ENCODE measurements at places on chromosomes 4 and X.

- peak; percentile 78 for DNase-seq
Measured at GRCh38 chrX:23902419-23902818, 5.3 kb downstream of the APOO start.

- peak; percentile 0 for DNase-seq
Measured at GRCh38 chrX:69361311-69361845, 142.7 kb upstream of the NALF2 start.

GRCh38 chrX:153633607-153634180, 13.3 kb upstream of the DUSP9 start:
- DNase-seq: no peak

- DNase-seq: no peak
Measured at GRCh38 chrX:10936976-10937375, 174.2 kb upstream of the HCCS start.

- no peak for DNase-seq
Measured at GRCh38 chrX:86121916-86122315, 26.3 kb upstream of the DACH2 start.

GRCh38 chrX:48781705-48782104, 4.7 kb upstream of the GATA1 start:
- no peak for DNase-seq

DNA sequence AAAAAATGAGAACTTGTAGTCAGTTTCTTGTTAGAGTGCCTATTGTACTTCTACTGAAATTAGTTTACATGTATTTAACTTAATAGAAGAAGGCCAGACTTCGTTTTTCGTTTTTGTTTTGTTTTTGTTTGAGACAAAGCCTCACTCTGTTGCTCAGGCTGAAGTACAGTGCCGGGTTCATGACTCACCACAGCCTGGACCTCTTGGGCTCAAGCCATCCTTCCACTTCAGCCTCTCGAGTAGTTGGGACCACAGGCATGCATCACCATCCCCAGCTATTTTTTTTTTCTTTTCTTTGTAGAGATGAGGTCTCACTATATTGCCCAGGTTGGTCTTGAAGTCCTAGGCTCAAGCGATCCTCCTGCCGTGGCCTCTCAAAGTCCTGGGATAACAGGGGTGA, 793.9 kb downstream of the ADGRL3 start:
- DNase-seq: peak; percentile 17

DNA sequence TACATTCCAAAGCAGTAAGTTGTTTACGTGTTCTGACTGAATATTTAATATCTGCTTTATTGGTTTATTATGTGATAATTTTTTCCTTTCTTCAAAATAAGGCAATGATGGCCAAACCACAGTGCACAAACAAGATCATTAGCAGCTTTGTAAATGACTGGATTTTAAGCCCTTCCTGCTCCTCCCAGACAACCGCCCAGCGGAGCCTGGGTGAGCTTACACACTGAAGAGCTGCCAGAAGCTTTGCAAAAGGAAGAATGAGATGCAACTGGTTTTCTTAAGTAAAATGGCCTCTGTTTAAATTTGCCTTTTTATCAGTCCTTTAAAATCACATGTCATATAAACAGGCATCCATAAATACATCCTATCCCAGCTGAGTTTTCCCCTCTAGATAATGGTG, 52.2 kb downstream of the SPARCL1 start:
- DNase-seq: no peak

GRCh38 chrX:47556045-47556623, 4.9 kb upstream of the ARAF start:
- peak; percentile 93 for DNase-seq

DNA sequence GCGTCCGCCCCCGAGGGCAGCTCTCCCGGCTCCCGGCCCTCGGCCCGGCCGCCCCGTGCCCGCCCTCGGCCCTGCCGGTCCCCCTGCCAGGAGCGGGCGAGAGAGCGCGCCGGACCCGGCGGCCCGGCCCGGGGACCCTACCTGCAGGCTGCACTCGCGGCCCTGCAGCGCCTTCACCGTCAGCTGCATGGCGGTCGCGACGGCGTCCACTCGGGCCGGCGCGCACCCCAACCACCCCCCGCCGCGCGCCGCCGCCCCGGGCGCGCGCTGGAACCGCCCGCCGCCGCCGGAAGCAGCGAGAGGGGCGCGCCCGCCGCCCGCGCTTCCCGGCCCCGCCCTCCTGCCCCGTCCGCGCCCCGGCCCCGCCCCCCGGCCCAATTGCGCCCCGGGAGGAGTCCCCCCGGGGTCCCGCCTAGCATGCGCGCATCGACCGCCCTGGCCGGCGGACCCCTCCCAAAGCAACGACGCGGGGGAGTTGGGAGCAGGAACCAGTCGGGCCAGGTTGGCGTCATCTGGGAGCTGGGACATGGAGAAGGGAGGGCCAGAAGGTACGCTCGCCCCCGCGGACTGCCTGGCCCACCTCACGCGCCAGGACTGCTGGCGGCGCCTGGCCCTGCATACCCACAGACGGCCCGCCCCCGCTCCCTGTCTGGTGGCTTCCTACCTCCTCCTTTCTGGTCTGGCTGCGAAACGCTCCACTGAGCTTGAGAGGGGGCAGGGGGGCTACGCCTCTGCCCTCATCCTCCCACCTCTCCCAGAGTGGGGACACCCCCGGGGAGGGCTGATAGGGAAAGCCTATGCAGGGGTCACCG, at the start of gene UBL4A:
Gene UBL4A, minus strand, starts transcription at position 220 of the 812 bp plus-strand sequence. Its CDS starts 31 bp downstream, at position 189.
- peak; percentile 67 for DNase-seq

- peak; percentile 81 for DNase-seq
Measured at GRCh38 chrX:154734061-154734781, 16.7 kb downstream of the GAB3 start.

DNA sequence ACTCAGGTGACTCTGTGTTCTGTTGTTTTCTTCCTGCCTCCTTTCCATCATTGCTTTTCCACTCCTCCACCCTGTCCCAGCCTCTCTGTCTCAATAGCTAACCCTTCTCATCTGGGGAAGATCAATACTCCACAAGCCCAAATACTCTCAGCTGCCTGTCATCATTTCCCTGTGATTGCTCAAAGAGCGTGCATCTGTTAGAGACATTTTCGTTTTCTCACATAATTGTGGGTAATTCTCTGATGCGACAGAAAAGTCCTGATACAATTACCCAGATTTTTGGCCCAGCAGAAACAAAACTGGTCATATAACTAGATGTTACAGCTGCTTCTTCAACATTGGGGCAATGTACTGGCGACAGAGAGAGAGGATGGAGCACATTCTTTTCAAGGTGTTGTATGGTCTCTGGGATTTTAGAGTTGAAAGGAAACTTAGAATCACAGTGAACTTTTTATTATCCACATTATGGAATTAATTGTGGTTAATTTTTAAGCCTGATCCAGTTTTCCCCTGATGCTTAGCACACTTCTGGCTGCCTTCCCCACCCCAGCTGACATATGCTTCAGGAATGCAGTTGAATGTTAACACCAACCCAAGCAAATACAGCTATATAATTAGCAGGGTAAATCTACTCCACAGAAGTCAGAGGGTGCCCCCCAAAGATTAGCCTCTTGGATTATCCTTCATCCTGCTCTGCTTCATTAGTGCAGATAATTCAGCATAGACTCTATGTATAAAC, 171.4 kb upstream of the ANXA3 start:
- DNase-seq: no peak

GRCh38 chr4:70688795-70689231, 481 bp downstream of the UTP3 start:
- DNase-seq: no peak

GRCh38 chr4:10716163-10716562, 31.6 kb upstream of the CLNK start:
- DNase-seq: no peak

DNA sequence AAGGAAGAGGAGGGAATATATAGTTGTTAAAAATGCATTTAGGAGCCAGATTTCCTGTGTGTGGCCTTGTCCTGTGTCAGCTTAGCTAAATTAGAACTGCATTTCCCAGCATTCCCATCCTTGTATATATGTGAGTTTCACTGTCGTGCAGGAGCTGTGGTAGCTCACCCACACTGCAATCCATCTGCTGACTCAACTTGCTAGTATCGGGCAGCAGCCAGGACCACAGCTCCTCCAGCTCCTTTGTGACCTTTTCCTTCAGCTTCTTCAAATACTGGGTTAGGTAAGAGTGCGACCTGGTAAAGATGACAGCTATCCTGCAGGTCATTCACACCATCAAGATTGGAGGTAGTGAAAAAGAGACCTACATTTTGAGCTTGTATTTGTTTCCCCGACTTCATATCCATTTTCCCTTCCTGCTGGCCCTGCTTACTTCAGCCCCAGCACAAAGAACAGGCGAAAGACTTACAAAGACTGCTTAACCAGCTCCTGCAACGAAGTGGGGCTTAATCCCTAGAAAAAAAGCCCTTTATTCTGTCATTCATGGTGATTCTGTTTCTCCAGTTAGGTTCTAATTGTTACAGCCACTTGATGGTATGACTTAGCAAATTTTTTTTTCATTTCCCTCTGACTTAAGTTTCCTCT, 11.4 kb downstream of the ASIC5 start:
- peak; percentile 18 for DNase-seq

- peak; percentile 7 for DNase-seq
Measured at GRCh38 chrX:23610495-23610894, 56.8 kb upstream of the PRDX4 start.

GRCh38 chr4:40940317-40940741, 190.6 kb downstream of the NSUN7 start:
- peak; percentile 83 for DNase-seq

GRCh38 chrX:84133023-84133422, 55.0 kb downstream of the RPS6KA6 start:
- DNase-seq: no peak

- DNase-seq: peak; percentile 42
Measured at GRCh38 chr4:78056265-78057129, 626 bp upstream of the FRAS1 start.

DNA sequence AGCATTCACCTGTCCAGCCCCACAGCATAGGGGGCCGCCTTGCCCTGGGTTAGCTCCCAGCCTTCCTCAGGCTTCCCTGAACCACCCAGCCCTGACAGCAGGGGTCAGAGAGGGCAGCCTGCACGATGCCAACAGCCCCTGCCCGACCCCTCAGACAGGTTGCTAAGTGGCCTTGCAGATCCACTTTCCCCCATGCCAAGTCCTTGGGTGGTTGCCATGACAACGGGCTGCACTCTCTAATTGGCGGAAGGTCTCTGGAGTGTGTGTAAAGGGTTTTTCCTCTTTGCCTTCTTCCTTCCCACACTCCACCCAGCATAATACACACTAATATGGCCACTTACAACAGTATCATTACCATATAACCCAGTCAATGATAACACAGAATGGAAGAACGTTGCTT, 99.6 kb upstream of the AFAP1 start:
- peak; percentile 10 for DNase-seq

DNA sequence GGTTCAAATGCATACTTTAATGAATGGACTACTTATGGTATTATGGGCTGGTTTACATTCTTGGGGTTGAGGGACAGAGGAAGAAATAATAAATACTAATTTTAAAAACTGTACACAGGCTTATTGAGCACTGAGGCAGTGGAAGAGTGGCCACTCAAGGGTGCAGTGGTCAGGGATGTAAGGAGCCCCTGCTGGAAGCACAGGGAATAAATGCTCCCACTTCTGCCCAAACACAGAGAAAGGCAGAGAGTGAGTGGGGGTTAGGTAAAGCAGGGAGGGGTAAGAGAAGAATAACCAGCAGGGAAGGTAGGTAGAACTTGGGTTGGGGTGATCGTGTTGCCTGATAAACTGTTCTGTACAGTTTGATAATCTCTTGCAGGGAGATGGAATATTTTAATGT, 60.0 kb downstream of the GAB1 start:
- no peak for DNase-seq

GRCh38 chr4:51843309-51844152, 578 bp downstream of the DCUN1D4 start:
- peak; percentile 78 for DNase-seq

GRCh38 chr4:3442959-3443749, 1.4 kb downstream of the HGFAC start:
- DNase-seq: peak; percentile 44

DNA sequence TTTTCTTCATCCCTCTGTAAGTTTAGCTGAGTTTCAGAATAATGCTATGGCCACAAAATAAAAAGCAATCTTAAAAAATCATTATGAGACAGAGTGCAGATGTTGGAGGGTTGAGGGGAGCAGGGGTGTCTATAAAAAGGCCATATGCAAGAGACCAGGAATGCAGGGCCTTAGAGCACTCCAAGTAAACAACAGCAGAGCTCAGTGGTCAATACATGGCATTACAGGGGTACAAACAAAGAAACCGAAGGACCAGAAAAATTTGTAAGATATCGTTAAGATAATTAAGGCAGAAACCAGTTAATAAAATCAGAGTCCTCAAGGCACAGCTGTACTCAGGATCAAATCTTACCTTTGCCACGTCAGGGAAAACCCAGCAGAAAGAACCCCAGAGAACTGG, 28.4 kb upstream of the NDST3 start:
- DNase-seq: no peak

GRCh38 chrX:153504445-153505016, 9.8 kb downstream of the BGN start:
- no peak for DNase-seq

Measured in cardiac fibroblast (primary cell).